ENCODE measurements at places on chromosomes 5 and 9.

GRCh38 chr5:131381777-131382176 lies 117.9 kb downstream of the CDC42SE2 start:
- no peak for DNase-seq

DNA sequence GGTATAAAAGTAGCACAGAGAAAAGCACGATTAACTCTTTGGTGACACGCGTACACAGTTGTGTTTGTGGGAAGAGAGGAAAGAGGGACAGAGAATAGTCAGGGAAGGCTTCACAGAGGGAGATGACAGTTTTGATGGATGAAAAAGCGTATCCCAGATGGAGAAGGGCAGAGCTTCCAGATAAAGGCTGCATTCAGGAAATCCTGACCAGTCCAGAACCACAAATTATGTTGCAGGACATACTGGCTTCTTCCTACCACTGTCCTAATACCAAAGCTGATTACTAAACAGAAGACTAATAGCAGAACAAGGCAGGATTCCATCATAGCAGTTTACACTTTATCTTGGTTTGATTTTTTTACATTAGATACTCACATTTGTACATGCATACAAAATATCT lies 34.5 kb downstream of the SLC31A2 start:
- no peak for DNase-seq

GRCh38 chr5:167346461-167346860 lies 945.0 kb upstream of the WWC1 start:
- no peak for DNase-seq

- DNase-seq, result no peak
Measured at GRCh38 chr5:134437847-134438581, 26.3 kb upstream of the CDKN2AIPNL start.

DNA sequence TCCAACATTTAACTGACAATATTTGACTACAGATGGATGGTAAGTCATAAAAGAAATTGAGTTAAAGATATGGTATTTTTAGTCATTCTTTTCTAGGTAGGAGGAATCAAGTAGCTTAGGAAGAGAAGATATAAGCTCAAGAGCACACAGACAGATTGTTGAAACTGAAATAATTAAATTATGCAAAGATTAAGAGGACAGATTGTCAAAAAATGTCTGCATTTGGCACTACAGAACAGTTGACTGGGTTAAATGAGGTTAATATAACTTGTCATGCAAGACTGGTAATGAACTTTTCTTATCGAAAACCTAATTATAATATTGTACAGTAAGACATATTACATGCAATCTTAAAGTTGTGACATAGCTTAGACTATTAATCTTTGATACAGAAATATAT lies 36.3 kb upstream of the TRPM3 start:
- DNase-seq, result no peak

DNA sequence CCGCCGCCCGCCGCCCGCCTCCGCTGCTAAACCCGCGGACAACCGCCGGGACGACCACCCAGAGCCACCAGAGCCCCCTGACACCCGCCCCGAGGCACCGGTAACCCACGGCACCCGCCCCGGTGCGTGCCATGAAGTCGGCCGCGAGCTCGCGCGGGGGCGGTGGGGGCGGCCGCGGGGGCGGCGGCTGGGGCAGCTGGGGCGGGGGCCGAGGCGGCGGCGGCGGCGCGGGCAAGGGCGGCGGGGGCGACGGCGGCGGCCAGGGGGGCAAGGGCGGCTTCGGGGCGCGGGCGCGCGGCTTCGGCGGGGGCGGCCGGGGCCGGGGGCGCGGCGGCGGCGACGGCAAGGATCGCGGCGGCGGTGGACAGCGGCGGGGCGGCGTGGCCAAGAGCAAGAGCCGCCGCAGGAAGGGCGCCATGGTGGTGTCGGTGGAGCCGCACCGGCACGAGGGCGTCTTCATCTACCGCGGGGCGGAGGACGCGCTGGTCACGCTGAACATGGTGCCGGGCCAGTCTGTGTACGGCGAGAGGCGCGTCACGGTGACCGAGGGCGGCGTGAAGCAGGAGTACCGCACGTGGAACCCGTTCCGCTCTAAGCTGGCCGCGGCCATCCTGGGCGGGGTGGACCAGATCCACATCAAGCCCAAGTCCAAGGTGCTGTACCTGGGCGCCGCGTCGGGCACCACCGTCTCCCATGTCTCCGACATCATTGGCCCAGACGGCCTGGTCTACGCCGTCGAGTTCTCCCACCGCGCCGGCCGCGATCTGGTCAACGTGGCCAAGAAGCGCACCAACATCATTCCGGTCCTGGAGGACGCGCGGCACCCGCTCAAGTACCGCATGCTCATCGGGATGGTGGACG lies 499 bp downstream of the FBLL1 start:
- DNase-seq, result no peak

DNA sequence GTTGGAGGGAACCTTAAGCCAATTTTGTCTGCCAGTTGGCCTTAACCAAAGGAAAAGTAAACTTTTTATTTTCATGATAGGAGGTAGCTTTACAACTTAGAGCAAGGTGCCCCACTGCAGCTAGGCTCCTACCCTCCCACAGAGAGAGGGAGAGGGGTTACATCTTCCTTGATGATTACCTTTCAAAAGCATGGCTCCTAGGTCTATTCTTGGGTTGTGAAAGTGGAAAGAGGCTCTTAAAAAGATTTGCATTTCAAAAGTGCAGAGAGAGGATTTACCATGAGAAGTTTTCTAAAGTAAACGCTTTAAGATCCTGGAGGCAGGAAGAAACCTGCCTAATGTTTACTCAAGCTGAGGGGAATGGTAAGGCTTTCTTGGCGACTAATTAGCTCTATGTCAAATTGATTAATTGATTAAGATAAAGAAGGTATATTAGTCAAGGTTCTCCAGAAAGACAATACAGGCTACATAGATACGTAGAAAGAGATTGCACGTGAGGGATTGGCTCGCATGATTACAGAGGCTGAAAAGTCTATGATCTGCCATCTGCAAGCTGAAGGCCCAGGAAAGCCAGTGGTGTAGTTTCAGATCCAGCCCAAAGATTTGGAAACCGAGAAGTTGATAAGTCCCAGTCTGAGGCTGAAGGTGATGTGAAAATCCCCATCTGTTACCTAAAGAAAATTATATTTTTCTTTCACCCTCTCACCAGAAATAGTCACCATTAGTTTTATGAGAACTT lies 333.8 kb upstream of the CTNND2 start:
- DNase-seq, result no peak

DNA sequence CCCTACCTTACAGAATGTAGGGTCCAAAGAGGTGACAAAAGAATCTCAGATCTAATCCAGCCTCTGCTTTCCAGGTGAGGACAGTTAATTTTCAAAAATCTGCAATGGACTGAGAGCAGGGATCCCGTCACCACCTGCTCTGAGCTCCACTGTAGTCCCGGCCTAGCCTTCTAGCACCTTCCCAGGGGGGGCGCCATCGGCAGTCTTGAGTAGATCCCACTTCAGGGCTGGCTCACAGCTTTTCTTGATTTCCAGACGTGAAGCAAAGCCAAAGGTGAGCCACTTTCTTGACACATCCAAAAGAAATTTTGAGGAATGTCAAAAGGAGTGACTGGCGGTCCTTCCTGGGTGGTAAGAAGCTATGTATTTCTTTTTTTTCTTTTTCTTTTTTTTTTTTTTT lies 114.1 kb downstream of the SYK start:
- DNase-seq, result no peak

- DNase-seq, result no peak
Measured at GRCh38 chr5:149170299-149170698, 29.0 kb downstream of the ABLIM3 start.

DNA sequence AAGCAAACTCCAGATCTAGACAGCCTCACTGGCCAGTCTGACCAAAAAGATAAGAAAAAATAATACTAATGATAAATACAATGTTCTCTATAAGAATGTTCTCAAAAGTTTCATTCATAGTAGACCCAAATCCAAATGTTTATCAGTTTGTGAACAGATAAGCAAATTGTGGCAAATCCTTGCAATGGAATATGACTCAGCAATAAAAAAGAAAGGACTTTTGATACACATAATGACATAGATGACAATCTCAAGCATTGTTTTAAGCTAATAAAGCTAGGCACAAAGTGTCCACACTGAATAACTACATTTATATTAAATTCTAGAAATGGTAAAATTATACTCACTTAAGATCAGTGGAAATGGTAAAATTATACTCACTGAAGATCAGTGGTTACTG lies 195.4 kb upstream of the TYRP1 start:
- DNase-seq, result no peak

DNA sequence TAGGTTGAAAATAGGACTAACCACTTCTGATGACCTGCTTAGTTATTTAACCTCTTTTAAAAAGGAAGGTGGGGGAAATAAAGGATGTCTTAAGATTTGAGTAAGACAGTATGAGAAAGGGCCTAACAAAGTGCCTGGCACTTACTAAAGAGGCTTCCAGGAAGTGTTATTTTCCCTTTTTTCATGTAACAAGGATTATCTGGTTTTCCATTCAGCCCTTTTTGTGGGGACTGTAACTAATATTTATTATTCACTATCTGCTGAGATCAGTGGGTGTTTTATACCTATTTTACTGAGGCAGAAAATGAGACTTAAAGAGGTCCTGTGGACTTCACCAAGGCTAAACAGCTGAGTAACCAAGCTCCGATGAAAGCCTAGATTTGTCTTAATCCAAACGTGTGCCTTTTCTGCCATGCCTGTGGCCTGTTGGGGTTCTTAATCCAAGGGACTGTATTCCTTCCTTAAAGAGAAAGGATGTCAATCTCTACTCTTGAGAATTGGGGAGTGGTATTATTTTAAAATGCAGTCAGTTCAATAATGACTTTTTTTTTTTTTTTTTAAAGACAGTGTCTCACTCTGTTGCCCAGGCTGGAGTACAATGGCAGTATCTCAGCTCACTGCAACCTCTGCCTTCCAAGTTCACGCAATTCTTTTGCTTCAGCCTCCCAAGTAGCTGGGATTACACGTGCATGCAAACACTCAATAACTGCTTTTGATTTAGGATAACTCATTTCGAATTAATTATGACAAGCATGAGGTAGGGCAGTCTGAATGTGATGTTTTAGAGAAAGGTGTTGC lies 6.5 kb downstream of the JMY start:
- no peak for DNase-seq

GRCh38 chr9:126228111-126228780 lies 98.4 kb upstream of the MVB12B start:
- DNase-seq, result no peak

DNA sequence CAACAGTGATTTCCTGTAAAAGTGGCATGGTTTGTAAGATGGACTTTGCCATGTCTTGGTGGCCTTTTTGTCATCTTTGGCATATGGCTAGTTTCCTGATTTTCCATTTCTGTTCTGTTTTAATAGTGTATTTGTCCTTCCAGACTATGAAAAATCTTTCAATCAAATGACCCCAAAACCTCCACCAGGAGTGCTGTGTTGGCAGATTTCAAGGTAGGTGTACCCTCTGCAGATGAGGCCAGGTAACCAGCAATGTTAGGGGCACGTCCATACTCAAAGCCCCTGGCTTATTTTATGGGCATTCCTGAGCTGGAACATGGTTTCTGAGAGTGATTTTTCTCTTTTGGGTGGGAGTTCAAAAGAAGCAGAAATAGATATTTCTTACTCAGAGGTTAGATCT lies 15.2 kb upstream of the MAP1B start:
- DNase-seq, result no peak

DNA sequence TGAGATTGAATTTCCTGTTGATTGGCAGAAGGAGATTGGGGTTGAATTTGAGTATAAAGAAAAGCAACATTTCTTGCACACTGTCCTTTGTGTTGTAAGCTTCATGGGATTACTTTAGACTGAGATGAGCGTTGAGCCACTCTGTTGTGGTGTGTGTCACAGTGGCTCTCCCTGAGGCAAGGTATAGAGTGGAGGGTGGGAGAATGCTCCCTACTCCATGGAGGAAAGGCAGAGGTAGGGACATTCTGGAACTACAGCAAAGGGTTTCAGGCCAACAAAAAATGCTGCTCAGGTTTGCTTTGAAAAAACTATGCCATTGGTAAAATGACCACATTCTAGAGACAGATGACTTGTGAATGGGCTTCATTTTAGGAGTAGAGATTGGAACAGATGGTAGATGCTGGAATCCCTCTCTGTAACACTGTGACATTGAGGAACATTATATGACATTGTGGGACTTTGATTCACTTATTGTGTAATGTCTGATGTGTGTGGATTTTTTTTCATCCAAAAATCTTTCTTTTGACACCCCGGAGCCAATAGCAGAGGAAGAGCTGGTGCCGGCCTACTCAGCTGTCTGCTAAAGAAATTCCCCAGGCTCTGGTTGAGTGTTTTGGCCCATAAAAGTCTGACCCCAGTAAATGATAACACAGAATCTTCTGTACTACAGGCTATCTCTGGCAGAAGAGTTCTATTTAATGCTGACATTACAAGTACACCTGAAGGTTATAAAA lies 6.2 kb upstream of the CEP120 start:
- no peak for DNase-seq

GRCh38 chr5:171914726-171915338 lies 91.6 kb downstream of the FBXW11 start:
- DNase-seq, result no peak

- DNase-seq, result peak; percentile 80
Measured at GRCh38 chr5:141524604-141525597, 36.0 kb downstream of the PCDHGC5 start.

GRCh38 chr5:60295423-60295822 lies 401.9 kb upstream of the PDE4D start:
- DNase-seq, result peak; percentile 0

Measured in C1 segment of cervical spinal cord (tissue), 14 donors.